ENCODE measurements at places on chromosomes 12 and 14.

DNA sequence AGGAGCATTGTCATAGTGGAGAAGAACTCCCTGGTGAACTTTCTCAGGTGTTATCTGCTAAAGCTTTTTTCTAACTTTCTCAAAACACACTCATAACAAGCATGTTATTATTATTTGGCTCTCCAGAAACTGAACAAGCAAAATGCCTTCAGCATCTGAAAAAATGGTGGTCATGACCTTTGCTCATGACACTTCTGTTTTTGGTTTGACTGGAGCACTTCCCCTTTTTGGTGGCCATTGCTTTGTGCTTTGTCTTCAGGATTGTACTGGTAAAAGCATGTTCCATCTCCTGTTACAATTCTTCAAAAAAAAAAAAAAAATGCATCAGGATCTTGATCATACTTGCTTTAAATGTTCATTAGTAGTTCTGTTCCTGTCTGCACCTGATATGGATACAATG lies 1241.6 kb upstream of the USP15 start:
- DNase-seq = no peak

GRCh38 chr12:64392221-64392620 lies 1.7 kb upstream of the C12orf56 start:
- DNase-seq = no peak

GRCh38 chr12:89791286-89791685 lies 82.6 kb upstream of the ATP2B1 start:
- no peak for DNase-seq

DNA sequence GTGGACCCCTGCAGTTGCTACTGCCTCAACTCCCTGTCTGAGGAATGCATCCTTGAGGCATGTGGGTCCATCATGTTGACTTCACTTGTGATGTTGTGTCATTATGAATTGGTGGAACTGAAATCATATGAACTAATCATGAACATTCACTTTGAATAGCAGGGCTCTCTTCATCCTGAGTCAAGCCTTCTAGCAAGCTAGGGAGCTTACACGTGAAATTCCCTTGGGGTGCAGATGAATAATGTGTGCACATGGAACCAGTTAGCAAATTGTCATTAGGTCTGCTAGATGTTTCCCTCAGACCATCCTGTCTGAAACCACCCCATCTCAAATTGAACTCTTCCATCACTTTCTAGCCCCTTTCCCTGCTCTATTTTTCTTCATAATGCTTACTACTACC lies 3.6 kb downstream of the COQ6 start:
- DNase-seq = no peak

DNA sequence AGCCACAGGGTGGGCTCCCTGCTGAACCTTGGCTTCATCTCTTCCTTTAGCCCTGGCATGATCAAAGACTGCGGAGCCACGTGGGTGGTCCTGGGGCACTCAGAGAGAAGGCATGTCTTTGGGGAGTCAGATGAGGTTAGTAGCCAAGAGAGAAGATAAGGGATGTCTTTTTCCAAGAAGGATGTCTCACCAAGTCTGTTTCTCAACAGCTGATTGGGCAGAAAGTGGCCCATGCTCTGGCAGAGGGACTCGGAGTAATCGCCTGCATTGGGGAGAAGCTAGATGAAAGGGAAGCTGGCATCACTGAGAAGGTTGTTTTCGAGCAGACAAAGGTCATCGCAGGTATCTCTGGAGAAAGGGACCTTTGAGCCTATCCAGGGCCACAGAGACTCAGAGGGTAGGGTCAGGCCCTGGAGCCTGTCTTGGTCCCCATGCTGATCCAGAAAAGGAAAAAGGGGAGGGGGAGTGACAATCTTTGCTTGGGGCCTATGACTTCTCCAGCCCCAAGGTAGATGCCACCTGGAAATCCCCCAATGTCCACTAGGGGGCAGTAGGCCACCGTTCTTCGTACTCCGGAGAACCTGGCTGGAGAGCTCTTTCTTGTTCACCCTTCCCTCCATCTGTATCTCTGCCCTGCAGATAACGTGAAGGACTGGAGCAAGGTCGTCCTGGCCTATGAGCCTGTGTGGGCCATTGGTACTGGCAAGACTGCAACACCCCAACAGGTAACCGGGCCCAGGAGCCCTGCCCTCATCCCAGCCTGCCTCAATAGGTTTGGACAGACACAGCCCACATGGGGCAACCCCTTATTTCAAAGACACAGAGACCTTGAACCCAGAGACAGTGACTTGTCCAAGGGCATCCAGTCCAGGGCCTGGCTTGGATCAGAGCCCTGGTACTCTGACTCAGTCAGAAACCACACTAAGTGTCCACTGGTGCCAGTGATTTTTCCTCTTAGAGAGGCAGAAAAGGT lies 2.0 kb downstream of the TPI1 start:
- DNase-seq = peak; percentile 67

- no peak for DNase-seq
Measured at GRCh38 chr14:52005625-52006024, 16.3 kb downstream of the RTRAF start.

- no peak for DNase-seq
Measured at GRCh38 chr12:123033392-123034021, 53.0 kb downstream of the ARL6IP4 start.

- DNase-seq = no peak
Measured at GRCh38 chr14:25622763-25623162, 572.8 kb upstream of the STXBP6 start.

DNA sequence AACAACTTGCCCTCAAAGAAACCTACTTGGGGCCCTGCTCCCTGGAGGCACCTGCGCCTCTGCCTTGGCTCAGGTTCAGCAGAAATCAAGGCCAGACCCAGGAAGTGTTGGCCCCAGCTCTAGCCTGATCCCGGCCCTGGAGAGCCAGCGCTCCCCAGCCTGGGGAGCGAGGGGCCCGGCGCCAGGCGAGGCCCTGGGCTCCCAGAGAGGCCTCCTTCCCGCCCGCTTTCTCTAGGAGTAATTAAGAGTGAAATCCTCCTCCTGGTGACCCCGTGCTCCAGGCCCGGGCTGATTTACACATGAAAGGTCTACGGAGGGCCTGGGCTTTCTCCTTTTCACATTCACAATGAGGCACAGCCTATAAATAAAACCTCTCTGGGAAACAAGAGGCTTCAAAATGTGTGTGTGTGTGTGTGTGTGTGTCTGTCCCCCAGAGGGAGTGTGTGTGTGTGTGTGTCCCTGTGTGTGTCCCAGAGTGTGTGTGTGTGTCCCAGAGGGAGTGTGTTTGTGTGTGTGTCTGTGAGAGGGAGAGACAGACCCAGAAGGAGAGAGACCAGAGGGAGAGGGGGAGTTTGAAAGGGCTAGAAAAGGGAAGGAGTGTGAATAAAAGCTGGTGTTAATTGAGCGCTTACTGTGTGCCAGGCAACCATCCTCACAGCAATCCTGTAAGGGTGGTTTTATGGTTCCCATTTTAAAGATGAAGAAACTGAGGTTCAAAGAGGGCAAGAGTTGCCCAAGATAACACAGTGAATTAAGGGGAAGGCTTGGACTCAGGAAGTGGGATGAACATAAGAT lies 23.8 kb upstream of the COX6A1 start:
- no peak for DNase-seq

DNA sequence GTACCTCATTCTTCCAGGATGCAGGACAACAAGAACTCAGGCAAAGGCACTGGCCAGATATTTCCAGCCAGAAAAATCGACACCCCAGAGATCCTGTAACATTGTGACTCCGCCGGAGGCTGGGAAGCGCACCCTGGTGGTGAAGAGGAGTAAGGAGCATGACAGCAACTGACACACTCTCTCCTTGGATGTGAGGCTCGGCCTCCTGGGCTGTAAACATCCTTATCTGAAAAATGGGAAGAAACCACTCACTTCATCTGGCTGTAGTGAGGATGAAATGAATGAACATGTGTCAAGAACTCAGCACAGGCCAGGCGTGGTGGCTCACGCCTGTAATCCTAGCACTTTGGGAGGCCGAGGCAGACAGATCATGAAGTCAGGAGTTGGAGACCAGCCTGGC lies 27.5 kb downstream of the TCHP start:
- DNase-seq = no peak

- DNase-seq = no peak
Measured at GRCh38 chr14:67131691-67132090, 57.5 kb upstream of the GARIN2 start.

- no peak for DNase-seq
Measured at GRCh38 chr14:67464377-67464776, 24.1 kb downstream of the TMEM229B start.

- DNase-seq = no peak
Measured at GRCh38 chr14:89618330-89618708, 201.3 kb upstream of the FOXN3 start.

GRCh38 chr12:55850893-55851292 lies 8.2 kb upstream of the MMP19 start:
- no peak for DNase-seq

- DNase-seq = peak; percentile 83
Measured at GRCh38 chr14:63276492-63277342, 42.0 kb downstream of the GPHB5 start.

- peak; percentile 71 for DNase-seq
Measured at GRCh38 chr14:61894452-61895077, 132.3 kb downstream of the SNAPC1 start.

- no peak for DNase-seq
Measured at GRCh38 chr12:2429032-2429431, 365.7 kb upstream of the FKBP4 start.

GRCh38 chr14:54609576-54609975 lies 42.6 kb downstream of the SAMD4A start:
- DNase-seq = no peak

GRCh38 chr14:33362934-33363333 lies 424.3 kb downstream of the NPAS3 start:
- no peak for DNase-seq

GRCh38 chr12:46831335-46832129 lies 5.7 kb upstream of the SLC38A4 start:
- DNase-seq = no peak

- no peak for DNase-seq
Measured at GRCh38 chr14:77043984-77044485, 15.5 kb upstream of the IRF2BPL start.

DNA sequence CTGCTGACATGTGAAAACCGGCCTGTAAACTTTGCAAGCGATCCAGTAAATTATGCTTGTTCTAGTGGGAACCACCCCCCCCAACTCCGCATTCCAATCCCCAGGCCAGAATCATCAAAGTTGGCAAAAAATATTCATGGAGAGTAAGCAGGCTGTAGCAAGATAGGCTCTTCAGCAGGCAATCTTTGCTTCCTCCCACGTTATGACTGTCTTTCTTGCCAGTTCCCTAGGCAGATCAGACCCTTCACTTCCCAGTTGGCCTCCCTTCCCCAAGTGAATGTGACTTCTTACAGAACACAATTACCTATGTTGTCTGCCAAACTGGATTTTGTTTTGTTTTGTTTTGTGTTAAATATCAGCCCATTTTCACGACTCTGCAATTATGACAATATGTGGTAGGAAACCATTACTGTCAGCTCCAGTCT lies 1.2 kb upstream of the PTGER2 start:
- DNase-seq = no peak

GRCh38 chr12:22935090-22935489 lies 310.1 kb downstream of the ETNK1 start:
- DNase-seq = no peak

GRCh38 chr12:104583301-104583700 lies 126.6 kb downstream of the CHST11 start:
- no peak for DNase-seq

- DNase-seq = no peak
Measured at GRCh38 chr12:81570234-81570633, 188.9 kb downstream of the PPFIA2 start.

GRCh38 chr12:57845478-57846284 lies 848 bp downstream of the CTDSP2 start:
- no peak for DNase-seq

GRCh38 chr14:68306934-68307789 lies 485.7 kb downstream of the ZFP36L1 start:
- DNase-seq = peak; percentile 63

DNA sequence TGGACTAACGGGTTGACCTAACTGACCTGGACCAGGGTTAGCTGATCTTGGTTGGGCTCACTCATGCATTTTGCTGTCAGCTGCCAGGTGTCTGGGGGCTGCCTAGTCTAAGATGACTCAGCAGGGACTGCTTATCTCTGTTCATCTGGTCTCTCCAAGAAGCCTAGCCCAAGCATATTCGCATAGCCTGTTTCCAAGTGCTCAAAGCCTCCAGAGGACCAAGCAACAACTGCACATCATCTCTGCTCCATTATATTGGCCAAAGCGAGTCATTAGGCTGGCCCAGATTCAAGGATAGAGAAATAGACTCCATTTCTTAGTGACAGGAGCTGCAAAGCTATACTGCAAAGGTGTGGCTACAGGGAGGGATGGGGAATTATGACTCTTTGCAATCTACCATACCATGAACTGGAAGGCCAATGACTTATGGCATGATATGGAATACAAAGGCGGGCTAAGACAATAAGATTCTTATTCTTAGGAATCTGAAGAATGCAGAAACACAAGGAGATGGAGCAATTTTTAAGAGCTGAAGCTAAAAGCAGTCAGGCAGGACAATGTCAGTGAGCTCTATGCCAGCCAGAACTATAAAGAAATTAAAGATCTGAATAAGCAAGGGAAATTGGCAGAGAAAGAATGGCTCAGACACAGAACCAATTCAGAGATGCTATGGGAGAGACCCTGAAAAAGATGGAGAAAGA lies 194.6 kb upstream of the FSCB start:
- DNase-seq = no peak

GRCh38 chr12:57756406-57757341 lies 1.8 kb downstream of the MARCHF9 start:
- no peak for DNase-seq

- DNase-seq = no peak
Measured at GRCh38 chr14:64973026-64973442, 898 bp upstream of the RAB15 start.

DNA sequence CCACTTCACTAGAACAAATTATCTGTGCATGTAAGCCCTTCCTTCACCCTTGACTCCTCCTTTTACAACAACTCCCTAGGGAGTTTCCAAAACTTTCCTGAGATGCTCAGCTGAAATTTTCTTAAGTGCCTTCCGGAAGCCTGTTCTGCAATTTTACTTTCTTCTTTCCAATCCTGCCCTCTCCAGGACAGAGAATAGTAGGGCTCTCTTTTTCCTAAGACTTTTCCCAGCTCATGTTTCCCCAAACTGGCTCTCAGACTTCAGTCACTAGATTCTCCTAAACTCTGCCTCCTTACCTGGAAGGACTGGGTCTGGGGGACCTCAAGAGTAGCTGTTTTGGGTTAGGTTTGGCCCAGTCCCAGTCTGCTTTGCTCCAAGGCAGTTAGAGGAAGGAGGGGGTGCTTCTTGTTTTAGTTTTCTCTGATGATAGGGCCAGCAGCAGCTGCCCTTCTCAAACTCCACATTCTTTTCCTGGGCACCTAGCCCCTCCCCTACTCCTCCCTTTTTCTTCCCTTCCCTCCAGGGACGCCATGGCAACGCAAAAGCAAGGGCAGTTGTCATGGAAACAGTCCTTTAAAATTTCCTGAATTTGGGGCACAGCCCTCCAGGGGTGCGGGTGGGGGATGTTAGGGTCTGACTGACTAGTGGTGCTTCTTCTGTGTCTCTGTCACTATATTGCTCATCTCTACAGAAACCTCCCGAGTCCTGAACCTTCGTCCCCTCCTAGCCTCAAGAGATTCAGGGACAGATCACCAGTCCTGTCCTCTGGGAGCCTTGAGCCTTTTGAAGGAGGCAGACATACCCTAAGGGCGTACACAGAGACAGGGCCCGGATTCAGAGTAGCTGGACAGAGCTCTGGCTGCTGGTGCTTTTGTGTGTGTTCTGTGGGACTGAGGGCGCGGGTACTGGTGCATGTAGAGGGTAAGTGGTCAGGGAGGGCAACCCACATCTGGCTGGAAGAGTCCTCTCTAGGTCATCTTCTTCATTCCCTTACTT lies 17.0 kb downstream of the PPP1R1A start:
- no peak for DNase-seq

All from NCI-H2107 (cell line).